ENCODE measurements at places on chromosomes 6 and 20.
A peak's percentile ranks its signal among the peaks of the same experiment; 100 is the strongest.

DNA sequence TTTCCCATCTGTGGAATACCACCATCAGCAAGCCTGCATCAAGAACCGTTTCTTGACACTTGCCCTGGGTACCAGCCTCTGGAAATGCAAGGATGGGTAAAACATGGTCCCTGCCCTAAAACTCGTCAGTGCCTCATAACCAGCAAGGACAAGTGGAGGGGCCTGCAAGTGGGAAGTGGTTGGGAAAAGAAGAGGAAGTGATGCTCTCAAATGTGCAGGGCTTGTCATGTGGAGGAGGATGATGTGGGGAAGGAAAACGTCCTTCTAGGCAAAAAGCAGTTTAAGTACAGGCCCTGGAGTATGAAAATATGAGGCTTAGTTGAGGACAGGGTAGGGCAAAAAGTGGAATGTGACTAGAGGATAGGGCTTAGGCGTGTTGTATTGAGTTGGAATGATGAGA lies 19.0 kb downstream of the RREB1 start:
- DNase-seq, result no peak

- no peak for DNase-seq
These were observed 239.9 kb downstream of the HIVEP2 start for GRCh38 chr6:142705054-142705453.

GRCh38 chr6:96948631-96949030 lies 24.1 kb downstream of the KLHL32 start:
- DNase-seq, result no peak

- no peak for DNase-seq
These were observed 5.6 kb upstream of the CCDC170 start for GRCh38 chr6:151488226-151488625.

GRCh38 chr6:165390475-165390874 lies 81.1 kb upstream of the C6orf118 start:
- no peak for DNase-seq

GRCh38 chr6:73074175-73074574 lies 151.1 kb downstream of the KHDC1L start:
- no peak for DNase-seq

GRCh38 chr6:158773581-158774449 lies 45.4 kb downstream of the EZR start:
- DNase-seq, result no peak

DNA sequence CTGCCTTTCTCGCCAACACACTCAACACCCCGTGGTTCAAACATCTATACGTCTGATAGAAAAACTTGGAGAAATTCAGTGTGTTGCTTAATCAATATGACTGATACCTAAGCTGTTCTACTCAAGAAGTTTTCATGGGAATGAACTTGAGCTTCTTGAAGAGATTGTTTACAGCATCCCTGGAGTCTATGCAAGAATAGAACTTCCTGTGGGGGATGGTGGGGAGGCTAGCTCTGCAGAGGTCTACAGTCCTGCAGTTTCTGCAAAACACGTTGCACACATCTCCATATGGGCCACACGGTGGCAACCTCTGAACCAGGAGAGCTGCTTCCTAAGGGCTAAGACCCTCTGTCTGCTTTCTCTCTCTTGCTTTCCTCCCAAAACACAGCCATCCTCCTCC lies 32.7 kb upstream of the FANCE start:
- DNase-seq, result no peak

DNA sequence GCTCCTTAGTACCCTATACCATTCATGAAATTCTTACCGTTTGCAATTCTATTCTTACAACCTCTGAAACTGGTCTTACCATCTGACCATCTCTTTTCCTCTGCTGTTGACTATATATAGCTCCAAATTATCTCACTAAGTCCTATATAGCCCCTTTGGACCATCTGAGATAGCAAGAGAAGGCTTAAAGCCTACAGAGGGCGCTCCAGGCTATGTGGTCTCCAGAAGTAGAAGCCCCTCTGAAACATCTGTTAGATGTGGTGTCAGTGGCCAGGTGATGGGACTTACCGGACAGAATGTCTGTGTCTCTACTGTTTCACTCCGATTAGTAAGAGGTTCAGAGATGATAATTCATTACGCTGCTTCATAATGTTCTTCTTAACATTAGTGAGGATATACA lies 140.7 kb upstream of the BMP2 start:
- DNase-seq, result no peak

GRCh38 chr20:41316051-41316450 lies 1.5 kb downstream of the ZHX3 start:
- DNase-seq, result no peak

- DNase-seq, result no peak
These were observed 35.3 kb downstream of the KCTD20 start for GRCh38 chr6:36478051-36478526.

- DNase-seq, result no peak
These were observed 209.1 kb downstream of the ERMARD start for GRCh38 chr6:169960521-169960885.

- DNase-seq, result no peak
These were observed 33.1 kb upstream of the TMEM30A start for GRCh38 chr6:75317503-75318206.

GRCh38 chr6:169619650-169620049 lies 82.2 kb downstream of the WDR27 start:
- DNase-seq, result no peak

- DNase-seq, result no peak
These were observed 79.0 kb downstream of the TRERF1 start for GRCh38 chr6:42372699-42373098.

GRCh38 chr20:35963878-35964277 lies 4.5 kb upstream of the CNBD2 start:
- DNase-seq, result no peak

DNA sequence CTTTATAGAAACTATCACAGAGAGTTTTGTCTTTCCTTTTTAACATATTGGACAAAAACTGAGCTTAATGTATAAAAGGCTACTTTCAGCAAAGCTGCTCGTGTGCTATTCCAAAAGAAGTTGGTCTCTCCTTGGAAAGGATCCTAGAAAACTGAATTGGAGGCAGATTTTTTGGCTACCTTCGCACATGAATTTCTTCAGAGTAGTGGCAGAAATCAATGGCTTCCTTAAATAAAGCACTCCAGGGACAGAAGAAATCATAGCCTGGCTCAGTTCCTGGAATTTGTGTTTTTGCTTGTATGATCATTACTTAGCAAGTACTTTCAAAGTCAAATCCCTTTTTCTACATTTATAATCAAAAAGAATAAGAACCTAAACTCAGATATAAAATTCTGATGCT lies 780.3 kb downstream of the PHF3 start:
- no peak for DNase-seq

- no peak for DNase-seq
These were observed 11.6 kb downstream of the MAP3K7 start for GRCh38 chr6:90575267-90575666.

GRCh38 chr6:163897030-163897429 lies 482.5 kb downstream of the QKI start:
- DNase-seq, result no peak

DNA sequence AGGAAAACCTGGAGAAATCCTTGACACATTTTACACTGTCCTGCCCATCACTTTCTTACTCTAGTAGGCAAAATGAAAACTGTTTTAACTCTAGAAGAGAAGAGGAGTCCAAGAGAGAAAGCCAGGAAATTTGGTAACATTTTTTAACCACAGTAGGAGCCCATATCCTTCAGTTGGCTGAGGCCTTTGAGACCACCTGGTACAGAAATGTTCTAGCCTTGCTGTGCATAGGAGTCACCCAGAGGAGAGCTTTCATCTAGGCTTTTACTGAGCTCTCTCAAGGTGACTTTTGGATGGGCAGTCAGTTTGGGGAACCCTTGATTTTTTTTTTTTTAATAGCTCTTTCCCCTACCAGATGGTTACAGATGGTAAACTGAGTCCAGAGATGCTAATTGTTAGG lies 25.0 kb downstream of the LRRN4 start:
- DNase-seq, result no peak

DNA sequence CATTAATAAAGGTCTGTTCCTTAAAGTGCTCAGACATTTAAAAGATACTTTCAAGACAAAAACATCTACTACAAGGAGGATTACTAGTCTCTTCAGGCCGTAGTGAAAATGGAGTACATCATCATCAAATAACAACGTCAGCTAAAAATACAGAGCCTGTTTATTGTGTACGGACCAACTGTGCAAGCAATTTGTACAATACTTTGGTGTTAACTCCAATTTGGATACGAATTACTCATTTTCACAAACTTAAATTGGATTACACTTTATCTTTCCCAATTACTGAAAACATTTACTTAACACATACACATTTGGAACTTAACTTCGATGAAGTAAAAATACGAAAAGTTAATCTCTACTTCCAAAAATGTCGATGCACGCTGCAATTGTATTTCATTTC lies 802 bp downstream of the CYP39A1 start:
- peak; percentile 38 for DNase-seq

DNA sequence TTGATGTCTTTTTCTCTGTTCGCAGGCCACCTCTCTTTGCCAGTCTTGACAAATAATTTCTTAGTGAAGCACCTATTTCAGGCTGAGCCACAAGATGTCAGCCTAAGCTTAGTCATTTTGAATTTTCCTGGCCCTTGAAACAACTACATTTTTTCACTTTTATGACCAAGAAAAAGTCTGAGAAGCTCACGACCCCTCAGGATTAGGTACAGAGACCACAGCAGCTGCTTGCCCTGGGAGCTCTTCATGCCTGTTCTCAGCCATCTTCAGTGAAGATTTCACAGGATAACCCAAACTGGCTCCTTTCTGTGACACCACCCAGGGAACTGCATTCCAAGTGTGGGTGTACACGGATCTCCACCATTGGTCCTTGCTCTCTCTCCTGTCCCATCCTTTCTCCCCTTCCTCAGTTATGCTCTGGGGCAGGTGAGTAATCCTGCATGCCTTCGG lies 38.4 kb upstream of the SPTLC3 start:
- peak; percentile 53 for DNase-seq

DNA sequence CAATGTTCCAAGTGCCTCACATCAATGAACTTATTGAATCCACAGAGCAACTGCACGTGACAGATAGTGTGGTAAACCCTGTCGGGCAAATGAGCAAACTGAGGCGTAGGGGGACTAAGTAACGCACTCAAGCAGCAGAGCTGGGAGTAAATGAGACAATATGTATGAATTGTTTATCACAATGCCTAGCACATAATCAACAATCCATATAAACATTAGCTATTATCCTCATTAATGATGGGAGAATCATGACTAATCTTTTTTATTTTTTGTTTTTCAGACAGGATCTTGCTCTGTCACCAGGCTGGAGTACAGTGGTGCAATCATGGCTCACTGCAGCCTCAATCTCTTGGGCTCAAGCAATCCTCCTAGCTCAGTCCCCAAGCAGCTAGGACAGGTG lies 43.9 kb upstream of the B4GALT5 start:
- no peak for DNase-seq

DNA sequence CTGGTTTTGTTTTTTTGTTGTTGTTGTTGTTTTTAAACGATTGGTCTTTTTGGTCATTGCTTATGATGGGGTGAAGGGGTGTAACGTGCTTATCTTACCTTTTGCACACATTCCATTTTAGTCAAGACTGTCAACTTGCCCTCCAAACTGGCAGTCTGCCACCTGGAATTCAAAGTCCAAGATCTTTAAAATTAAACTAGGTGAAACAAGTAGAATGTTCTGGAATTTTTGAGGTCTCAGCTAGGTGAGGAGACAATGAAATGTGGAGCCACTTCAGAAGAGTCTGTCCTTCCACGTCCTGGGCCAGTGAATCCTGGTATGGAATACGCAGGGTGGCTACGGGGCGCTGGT lies 344.6 kb downstream of the ZFAND3 start:
- DNase-seq, result no peak

DNA sequence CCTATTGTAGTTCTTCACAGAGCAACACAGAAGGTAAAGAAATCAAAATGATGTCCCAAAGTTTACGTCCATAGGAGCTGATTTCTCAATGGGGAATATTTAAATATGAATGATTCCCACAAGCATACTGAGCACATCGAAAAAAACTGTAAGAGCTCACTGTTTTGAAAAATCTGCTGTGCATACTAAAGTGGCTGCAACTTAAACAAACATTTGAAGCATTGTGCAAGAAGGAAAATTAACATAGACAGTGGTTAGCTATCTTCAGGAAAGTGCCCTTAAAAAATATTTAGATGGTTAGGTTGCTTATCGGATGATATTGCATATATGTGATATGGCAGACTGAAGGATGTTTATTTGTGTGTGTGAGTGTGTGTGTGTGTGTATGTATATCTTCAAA lies 747.6 kb downstream of the RFPL4B start:
- DNase-seq, result no peak

- no peak for DNase-seq
These were observed 378.4 kb downstream of the ARHGAP18 start for GRCh38 chr6:129331450-129332138.

- no peak for DNase-seq
These were observed 125.3 kb downstream of the FOXO3 start for GRCh38 chr6:108685970-108686369.

DNA sequence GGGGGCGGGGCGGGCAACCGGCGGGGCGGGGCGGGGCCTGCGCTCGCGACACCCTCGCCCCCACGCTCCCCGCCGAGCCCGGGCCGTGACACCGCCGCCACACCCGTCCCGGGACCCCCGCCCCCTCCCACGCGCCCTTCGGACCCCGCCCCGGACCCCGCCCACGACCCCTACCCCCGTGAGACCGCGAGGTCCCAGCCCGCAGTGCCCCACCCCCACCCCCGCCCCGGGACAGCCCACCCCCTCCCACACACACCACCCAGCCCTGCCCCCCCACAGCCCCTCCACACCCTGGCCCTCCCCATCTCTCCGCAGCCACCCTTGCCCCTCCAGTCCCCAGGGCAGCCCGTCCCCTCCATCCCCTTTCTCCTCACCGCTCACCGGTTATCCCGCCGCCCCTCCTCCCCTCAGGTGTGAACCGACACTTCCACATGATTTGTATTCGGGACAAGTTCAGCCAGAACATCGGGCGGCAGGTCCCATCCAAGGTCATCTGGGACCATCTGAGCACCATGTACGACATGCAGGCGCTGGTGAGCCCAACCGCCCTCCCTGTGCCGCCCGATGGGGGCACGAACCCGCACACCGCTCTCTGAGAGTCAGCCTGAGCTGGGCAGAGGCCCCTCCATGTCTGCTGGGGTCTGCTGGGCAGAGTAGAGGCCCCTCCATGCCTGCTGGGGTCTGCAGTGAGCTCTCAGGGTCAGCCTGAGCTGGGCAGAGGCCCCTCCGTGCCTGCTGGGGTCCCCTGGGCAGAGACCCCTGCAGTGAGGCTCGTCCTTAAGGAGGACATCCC lies 622 bp downstream of the MRGBP start:
- no peak for DNase-seq

DNA sequence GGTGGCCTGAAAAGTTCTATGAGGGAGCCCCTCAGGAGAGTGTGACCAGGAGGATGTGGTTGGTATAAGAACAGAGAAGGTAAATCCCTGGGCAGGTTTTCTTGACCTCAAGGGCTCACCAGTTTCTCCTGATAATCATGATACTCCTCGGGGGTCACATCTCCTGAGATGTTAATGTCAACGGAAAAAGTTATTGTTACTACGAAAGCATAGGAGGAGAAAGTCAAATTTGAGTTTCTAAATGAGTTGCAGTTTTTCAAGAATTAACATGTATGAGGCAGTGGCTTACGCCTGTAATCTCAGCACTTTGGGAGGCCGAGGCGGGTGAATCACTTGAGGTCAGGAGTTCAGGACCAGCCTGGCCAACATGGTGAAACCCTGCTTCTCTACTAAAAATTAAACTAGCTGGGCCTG lies 23.4 kb downstream of the MGME1 start:
- no peak for DNase-seq

All from NCI-H526 treated with DMSO at 0.1 percent for 48 hours (cell line).